ENCODE measurements at places on chromosomes 7 and 10. TPM values are rescaled to one million over a fixed set of nuclear protein-coding genes. Genes with fewer than 3 reads are reported as not detected.

Gene DOCK4
- 16.1 TPM for total RNA-seq

Gene WNT2
- total RNA-seq, result not detected

Gene RASSF4
- total RNA-seq, result 13.6 TPM

Gene PAPOLB
- total RNA-seq, result not detected

Gene PYROXD2
- total RNA-seq, result 9.5 TPM

Gene MALRD1
- not detected for total RNA-seq

Gene ELOVL3
- 0.14 TPM for total RNA-seq

Gene FAM25G
- total RNA-seq, result not detected

- DNase-seq, result no peak
Observed at GRCh38 chr7:78326876-78327275, 528.3 kb downstream of the PHTF2 start.

DNA sequence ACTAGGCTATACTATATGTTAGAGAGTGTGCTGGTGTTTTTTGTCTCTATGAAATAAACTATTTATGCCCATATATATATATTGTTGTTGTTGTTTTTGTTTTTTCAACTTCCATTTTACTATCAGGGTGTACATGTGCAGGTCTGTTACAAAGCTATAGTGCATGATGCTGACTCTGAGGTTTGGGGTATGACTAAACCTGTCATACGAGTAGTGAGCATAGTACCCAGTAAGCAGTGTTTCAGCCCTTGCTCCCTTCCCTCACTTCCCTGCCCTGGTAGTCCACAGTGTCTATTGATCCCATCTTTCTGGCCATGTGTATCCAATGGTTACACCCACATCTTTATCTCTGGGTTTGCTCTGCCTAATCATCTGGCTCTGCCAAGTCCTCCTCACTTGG is 101.8 kb downstream of the FAS start:
- DNase-seq, result no peak

DNA sequence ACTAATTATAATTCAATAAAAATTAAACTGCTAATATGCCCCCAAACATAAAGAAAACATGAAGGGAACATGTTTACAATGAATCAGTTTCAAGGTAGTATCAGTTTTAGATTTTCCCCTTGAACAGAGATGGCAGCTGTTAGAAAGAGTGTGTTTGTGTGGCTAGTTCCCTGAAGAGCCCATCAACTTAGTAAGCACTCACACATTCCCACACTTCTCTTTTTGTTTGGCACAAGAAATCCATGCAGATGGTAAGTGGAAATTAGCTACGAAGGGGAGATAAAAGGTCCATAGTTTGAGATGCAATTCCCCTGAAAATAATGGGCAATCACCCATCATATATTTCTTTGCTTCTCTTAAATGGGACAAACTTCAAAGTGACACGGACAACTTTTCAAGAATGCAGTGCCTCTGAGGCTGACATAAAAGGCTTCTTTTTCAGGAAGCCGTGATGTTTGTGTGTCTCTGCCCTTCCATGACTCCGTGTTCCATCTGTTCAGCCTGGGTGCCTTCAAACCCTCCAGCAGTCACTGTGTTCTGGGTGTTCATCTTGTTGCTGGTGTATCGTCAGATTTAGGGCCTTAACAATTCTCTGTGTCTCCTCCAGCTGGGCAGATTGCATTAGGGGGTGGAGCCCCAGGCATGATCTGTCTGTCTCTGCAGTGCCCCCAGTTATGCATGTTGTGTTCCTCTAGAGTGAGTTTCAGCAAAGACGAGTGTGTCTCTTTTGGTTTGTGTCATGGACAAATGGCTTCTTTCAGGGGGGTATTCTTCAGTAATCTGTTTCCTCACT is 259.5 kb upstream of the NPY start:
- no peak for DNase-seq

- DNase-seq, result no peak
Observed at GRCh38 chr7:41747961-41748360, 45.1 kb upstream of the INHBA start.

GRCh38 chr7:17912050-17912449 is 28.2 kb downstream of the SNX13 start:
- no peak for DNase-seq

GRCh38 chr10:13528875-13529713 is at the start of gene BEND7:
Gene BEND7 (minus strand): TSS chr10:13529014. CDS start chr10:13528533, 481 bp downstream.
- peak; percentile 91 for DNase-seq

- DNase-seq, result no peak
Observed at GRCh38 chr7:138030679-138031351, 28.9 kb upstream of the CREB3L2 start.

DNA sequence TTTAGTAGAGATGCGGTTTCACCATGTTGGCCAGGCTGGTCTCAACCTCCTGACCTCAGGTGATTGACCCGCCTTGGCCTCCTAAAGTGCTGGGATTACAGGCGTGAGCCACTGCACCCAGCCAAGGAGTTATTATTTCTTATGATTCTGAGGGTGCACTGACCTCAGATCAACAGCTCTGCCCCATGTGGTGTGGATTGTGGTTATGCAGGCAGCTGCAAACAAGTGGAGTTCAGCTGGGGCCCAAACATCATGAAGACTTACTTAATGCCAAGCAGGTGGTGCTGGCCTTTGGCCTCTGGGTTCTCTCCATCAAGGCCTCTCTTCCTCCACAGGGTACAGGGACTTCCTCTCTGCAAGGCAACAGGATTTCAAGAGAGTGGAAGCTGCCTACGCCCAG is 45.1 kb upstream of the OPTN start:
- DNase-seq, result no peak

- peak; percentile 25 for DNase-seq
Observed at GRCh38 chr10:33337326-33337957, 3.0 kb upstream of the NRP1 start.

GRCh38 chr10:123141791-123142700 is 5.9 kb upstream of the HMX2 start:
- DNase-seq, result peak; percentile 69

- no peak for DNase-seq
Observed at GRCh38 chr10:113753020-113753692, 1.7 kb downstream of the PLEKHS1 start.

DNA sequence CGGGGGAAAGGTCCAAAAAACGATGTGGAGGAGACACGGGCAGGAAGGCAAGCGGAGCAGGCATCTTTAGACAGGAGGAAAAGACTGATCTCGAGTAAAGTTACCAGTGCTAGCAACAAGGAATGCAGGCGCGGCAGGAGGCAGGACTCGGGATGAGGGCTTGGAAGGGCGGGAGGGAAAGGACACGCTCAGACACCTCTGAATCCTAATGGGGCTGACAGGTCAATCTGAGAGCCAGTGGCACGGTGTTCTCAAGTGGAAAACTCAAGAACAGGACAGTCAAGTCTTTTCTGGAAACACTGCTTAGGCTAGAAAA is 155.3 kb upstream of the COBL start:
- DNase-seq, result peak; percentile 69

GRCh38 chr7:28739826-28740225 is 218.3 kb downstream of the TRIL start:
- DNase-seq, result peak; percentile 22

DNA sequence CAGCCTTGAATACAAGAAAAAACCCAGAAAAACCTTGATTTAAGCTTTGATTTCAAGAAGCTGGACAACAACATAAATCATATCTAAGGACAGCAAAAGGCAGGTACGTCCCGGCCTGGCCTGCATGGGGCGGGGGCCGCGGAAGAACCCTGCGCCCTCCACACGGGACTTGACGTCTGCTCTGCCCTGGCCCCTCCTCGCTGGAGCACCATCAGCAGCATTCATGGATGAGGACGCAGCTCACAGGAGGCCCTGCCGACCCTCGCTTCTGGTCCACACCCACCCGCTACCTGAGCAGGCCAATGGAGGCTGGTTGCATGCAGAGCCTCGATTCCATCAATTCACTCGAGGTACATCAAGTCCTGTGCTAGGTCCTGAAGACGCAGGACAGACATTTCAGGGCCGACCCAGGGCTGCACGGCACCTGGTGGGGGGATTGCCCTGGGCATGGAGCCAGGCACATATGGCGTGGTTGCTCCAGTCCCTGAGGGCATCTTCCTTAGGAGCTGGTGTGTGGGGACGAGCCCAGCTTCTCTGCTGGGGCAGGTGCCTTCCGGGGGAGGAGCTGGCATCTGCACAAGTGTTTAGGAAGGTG is 63.1 kb upstream of the NKX6-2 start:
- peak; percentile 54 for DNase-seq

DNA sequence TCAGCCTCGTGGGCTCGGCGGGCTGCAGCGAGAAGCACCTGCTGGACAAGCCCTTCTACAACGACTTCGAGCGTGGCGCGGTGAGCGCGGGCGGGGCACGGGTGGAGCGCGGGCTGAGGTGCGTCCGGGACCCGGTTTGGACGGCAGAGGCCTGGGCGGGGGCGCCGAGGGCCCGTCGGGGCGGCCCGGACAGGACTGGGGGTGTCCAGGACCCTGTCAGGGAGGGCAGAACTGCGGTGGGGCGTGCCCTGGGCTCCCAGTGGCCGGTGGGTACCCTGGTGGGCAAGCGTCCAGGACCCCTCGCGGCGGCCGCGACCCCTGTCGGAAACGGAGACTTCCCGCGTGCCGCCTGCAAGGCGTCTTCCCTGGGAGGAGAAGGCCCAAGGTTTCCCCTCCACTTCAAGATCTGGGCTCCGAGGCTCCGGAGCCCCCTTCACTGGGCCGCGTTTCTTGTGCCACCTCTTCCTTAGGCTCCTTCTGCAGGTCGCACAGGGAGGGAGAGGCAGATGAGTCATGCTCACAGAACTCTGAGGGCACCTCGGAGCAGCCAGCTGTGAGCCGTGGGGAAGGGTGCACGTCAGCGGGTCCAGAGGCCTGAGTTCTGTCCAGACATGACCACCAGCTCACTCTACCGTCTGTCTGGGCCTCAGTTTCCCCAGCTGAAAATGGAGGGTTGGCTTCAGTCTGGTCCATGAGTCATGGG is 485 bp downstream of the ALOX5 start:
- no peak for DNase-seq

DNA sequence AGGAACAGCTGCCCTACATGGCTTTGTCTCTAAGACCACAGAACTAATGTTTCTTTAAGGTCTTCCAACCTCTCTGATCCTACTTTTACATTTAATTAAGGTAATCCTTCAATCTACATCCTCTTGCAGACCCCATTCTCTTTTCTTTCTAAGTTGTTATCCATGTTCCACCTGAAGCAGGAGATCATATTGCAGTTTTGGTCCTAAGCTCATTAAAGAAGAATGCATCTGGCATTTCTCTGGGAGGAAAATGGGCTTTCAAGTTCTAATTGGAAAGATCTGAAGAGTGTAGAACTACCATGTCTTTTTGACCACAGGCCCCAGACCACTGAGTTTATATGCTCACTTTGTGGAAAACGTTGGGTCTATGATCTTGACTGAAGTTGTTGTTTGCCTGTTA is 111.2 kb downstream of the SEM1 start:
- no peak for DNase-seq

GRCh38 chr10:51718804-51719291 is 19.5 kb upstream of the CSTF2T start:
- no peak for DNase-seq

- DNase-seq, result no peak
Observed at GRCh38 chr7:4134204-4134603, 547.9 kb upstream of the FOXK1 start.

DNA sequence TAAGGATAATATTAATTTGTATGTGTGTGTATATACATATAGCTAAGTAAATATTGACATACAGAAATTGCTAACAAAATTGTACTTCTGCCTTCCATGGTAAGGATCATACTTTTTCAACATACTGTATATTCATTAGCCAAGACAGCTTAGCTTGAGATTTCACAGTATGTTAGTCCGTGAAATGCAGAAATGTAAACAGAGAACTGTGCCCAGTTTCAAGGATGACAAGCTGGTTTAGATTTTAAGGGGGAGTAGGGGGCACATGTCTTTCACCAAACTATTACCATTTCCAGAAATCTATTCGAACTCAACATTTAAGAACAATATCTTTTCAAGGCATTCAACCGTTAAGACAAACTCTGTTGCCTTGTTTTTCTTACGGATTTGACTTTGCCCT is 182.2 kb downstream of the SORCS1 start:
- no peak for DNase-seq

- no peak for DNase-seq
Observed at GRCh38 chr10:50222199-50222598, 29.1 kb downstream of the ASAH2 start.

Measured in H7 (cell line).